T-helper 1 cell treated with Interleukin-12 subunit alpha and Interleukin-12 subunit beta and Interleukin-4 antibody, amounts not matched to agents 30 ng/mL and 1 ng/mL, for 36 hours (primary cell): ENCODE measurements at places on chromosomes 16 and 17. TPM values are rescaled to one million over a fixed set of nuclear protein-coding genes. Genes with fewer than 3 reads are reported as not detected.

The MAPT gene
- 0.10 and 0.25 TPM in 2 replicates for total RNA-seq

The SMIM36 gene
- total RNA-seq: not detected in 2 replicates

The SLC6A4 gene
- total RNA-seq: 0.05 TPM in 1 of 2 replicates, not detected in the other

The ZFP3 gene
- 4.3 and 4.5 TPM in 2 replicates for total RNA-seq

The TLCD3B gene
- 1.4 and 2.3 TPM in 2 replicates for total RNA-seq

The SYNGR3 gene
- total RNA-seq: 20.8 and 23.2 TPM in 2 replicates

The CES3 gene
- total RNA-seq: 9.0 and 9.6 TPM in 2 replicates

The GDPD3 gene
- total RNA-seq: 7.6 and 11.2 TPM in 2 replicates

The BCL6B gene
- 2.2 and 2.5 TPM in 2 replicates for total RNA-seq

The GRAP gene
- 28.5 and 30.4 TPM in 2 replicates for total RNA-seq

The BCO1 gene
- total RNA-seq: not detected in 2 replicates

The PSMC3IP gene
- total RNA-seq: 17.3 and 18.0 TPM in 2 replicates

The ZSCAN10 gene
- total RNA-seq: 0.12 and 0.24 TPM in 2 replicates

The USB1 gene
- total RNA-seq: 57.1 and 59.6 TPM in 2 replicates

The CHD9NB gene
- total RNA-seq: 0.29 and 0.46 TPM in 2 replicates

The TBC1D3K gene
- total RNA-seq: not detected in 2 replicates

The ABCA6 gene
- 0.32 and 0.69 TPM in 2 replicates for total RNA-seq

The FBXW10 gene
- total RNA-seq: 0.20 and 0.22 TPM in 2 replicates
